Activated T-cell treated with anti-CD3 and anti-CD28 coated beads, Interleukin-2, amount 50 U/mL, for 72 hours (primary cell): ENCODE measurements at places on chromosomes 4 and X. TPM values are rescaled to one million over a fixed set of nuclear protein-coding genes. Genes with fewer than 3 reads are reported as not detected.
A peak's percentile ranks its signal among the peaks of the same experiment; 100 is the strongest.

DNA sequence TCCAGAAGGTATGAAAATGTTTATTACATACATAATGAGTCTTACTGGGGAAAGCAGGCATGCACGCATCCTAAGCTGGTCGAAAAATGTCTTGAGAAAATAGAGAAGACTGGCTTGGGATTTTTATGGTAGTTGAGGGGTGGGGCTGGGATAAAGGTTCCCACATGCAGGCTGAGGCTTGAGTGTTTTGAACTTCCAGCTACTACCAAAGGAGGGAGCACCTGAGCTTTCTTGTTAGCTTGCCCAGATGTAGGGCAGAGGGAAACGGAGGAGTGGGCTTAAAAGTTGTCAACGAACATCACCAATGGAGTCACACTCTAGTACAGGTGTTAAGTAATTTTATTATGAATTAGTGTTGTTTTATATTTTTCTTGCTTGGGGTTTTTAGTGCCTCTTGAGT lies 39.6 kb upstream of the SRPX start:
- DNase-seq, result peak; percentile 1

Gene HSD17B13
- total RNA-seq, result 0.14 TPM

DNA sequence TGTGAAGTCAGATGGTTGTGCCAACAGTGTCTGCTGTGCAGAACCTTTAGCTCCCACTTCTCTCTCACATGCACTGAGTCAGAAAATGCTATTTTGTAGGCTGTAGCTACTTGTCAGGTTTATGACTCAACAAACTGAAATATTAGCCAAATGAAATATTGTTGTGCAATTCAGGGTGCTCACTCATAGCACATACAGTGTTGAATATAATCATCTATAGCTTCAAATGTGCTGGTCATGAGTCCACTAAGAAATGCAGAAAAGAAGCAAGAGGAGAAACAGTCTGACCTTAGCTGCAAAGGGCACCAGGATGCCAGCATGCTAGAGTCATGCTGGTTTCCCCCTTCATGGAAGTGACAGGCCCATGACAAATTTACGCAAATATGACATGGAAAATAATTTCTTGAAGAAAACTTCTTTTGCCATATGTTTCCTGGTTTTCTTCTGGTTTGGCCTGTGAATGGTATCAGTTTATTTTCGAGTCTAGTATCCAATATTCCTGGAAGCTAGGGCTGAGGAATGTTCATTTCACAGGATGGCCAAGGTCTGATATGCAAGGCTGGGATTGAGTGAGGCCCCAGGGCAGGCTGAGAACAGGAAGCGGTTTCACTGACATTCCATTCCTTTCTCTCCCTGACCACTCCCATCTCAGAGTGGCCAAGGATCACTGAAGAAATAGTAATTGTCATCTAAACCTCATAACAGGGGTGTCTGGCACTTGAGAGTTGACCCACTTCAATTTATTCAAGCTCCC lies 10.3 kb upstream of the CXCL2 start:
- no peak for DNase-seq

GRCh38 chr4:176789955-176790354 lies 2.8 kb downstream of the VEGFC start:
- no peak for DNase-seq

DNA sequence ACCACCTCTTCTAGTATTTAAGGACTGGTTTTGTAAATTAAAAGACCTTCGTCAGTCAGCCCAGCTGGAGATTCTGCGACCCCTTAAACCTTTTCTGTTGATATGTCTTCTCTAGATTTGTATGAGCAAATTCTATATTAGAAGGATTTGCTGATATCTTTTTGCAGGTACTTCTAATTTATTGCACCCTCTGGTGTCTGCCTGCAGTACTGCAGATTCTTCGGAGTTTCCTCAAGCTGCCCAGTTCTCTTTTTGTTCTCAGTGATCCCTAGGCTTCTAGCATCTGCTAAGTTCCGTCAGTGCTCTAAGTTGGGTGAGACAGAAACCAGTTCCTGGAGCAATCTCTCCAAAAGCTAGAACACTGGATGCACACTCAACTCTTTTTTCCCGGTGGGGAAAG lies 545.2 kb downstream of the C4orf33 start:
- DNase-seq, result peak; percentile 16

GRCh38 chr4:108058685-108059440 lies 69.2 kb downstream of the HADH start:
- DNase-seq, result no peak

Gene MAGED4
- 0.86 TPM for total RNA-seq

DNA sequence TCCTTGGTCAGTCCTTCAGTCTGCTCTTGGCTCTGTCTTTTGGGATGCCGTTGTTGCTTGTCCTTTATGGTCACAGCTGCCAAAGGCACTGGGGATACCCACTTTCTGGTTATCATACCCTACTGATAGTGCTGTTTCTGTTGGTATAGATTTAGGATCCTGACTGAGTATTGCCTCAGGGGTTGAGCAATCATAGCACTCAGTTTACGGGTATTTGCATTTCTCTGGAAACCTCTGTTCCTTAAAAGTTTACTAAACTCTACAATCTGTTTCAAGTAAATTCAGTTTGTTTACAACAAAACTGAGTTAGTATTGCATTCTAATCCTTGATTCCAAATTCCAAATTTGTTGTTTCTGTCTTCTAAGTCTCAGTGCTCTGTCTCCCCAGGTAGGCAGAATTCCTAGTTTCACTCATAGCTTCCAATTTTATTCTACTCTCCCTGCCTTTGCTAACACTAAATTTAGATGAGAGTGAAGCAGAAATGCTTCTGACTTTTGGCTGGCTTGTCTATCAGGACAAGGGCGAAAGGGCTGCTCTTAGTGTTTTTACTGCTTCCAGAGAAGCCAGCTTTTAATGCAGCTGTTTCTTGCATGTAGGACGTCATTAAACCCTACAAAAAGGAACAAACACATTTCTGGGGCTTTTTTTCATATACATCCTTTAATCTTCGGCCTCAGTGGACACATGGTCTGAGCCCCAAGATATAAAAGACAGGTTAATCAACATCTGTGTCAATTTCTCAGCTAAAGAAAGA lies 17.2 kb upstream of the TET2 start:
- DNase-seq, result no peak

Gene GAGE10
- total RNA-seq, result not detected

Gene ITIH6
- not detected for total RNA-seq

DNA sequence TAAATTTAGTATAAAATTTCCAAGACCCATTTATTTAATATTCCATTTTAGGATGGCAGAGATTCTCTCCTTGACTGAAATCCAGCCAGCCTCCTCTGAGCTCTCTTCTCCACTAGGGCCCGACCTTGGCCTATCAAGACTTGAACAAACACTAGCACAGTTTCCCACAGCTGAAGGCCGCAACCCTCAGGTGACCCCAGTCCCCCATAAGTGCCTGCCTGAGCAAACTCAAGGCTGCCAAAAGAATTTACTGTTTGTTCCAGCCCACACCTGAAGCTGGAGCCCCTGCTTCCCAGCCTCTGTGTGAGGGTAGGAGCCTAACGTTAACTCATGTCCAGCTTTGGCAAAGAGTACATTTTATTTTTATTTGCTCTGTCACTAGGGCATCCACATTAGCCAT lies 629.0 kb upstream of the ZFP42 start:
- DNase-seq, result no peak

DNA sequence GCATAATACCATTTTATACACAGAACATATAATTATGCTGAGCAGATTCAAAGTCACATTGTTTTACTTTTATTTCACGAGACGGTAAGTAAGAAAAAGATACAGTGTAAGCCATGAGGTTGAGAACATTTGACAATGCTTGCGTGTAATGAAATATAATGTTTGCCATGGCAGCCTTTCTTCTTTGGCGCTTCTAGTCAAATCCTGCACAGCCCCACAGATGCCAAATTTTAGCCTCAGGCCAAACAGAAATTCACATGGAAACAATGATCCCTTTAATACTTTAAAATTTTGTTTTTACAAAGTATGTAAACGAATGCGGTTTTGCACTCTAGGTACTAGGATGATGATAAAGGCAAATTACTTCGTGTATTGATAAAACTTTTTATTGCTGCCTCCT lies 502.7 kb upstream of the SMIM31 start:
- no peak for DNase-seq

DNA sequence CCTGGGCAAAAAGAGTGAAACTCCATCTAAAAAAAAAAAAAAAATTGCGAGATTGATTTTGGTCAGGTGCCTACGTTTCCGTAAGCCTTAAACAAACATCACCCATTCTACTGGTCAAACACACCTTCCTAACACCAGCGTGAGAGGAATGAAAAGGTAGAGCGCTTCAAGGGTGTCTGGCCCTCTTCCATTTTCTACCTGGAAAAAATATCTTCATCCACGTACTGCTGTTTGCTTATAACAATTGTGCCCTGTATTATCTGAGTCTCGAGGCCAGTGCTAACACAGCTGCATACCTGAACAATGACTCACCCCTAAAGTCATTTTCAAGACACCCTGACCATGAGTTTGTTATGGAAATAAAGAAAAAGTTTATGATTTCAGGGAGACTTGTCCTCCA lies 13.9 kb downstream of the TMSB4X start:
- DNase-seq, result no peak

Gene MYOZ2
- total RNA-seq, result not detected
